ENCODE measurements at places on chromosomes 2 and 18.

DNA sequence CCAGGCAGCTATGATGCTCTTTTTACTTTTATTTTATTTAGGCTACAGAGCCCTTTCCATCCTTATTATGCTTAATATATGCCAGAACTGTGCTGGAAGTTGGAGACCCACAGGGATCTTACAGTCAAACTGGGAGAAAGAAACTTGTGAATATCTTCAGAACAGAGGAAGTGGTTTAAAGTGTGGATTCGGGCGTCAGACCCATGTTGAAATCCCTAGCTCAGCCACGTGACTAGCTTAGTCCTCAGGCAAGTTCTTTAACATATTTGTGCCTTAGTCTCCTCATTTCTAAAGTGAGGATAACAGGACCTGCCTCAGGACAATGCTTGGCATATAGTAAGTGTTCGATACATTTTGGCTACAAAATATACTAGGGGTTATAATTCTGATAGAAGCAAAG is 59.1 kb downstream of the MAP3K20 start:
- DNase-seq, result no peak

DNA sequence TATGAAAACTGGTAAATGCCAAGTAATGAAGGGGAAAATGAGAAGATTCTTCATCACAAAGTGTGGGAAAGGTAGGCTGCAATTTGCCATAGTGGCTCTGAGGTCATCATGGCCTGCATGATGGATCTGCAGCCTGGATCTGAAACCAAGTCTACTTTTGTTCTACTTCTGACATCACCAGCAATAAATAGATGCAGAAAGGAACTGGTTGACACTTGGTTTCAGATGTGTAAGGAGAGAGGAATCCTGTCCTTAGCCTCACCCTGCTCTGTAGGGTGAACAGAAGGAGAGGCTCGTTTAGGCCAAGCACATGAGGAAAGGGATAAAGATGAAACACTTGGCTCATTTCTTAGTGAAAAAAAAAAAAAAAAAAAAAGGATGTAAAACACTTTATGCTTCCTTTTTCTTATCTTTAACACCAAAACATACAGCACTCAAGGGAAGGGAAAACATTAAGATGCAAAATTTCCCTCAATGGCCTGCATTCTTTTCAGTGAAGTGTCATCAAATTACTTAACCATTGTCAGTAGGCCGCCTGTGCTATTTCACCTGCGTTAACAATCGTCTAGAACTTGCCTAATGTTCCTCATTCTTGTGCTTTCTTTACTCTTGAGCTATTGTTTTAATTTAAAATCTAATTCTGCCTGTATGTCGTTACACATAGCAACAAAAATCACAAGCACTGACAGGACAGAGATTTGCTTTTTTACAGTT is 3.9 kb downstream of the NEB start:
- DNase-seq, result no peak

- peak; percentile 99 for DNase-seq
These were observed 8.6 kb upstream of the CRYBA2 start for GRCh38 chr2:219001577-219002394.

- no peak for DNase-seq
These were observed 16.7 kb downstream of the BCL2 start for GRCh38 chr18:63302636-63303405.

GRCh38 chr2:179172894-179173293 is 91.7 kb downstream of the SESTD1 start:
- DNase-seq, result no peak

Data from NCI-H1417 (cell line).